CD4-positive, alpha-beta T cell treated with Interleukin-21 for 1 hour (primary cell): ENCODE measurements at places on chromosomes 5 and 9.
A peak's percentile ranks its signal among the peaks of the same experiment; 100 is the strongest.

DNA sequence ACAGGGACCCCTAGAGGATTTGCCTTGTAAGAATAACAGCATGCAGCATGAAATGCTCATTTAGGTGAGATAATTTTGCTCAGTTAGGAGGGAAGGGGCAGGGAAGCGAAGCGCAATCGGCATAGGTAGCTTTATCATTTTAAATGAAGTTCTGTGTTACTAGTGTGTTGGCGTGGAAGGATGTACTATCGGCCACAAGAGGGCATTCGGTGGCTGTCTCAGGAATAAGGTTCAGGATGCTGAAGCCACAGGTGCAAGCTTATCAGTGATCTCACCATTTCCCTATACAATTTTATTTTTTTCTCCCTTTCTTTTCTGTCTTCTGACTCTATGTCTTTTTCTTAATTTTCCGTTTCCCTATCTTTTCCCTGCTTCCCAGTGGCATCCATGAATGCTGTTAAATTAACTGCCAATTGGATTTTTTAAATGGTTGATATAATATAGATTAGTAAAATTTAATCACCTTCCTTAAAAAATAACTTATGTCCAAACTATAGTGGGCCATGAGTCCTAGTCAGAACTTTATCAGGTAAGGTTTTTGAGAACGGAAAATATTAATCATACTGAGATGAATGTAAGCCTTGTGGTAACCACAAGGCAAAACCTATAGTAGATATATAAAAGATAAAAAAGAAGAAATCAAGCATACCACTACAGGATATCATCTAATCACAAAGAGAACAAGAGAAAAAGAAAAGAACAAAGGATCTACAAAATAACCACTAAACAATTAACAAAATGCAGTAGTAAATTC lies 1.2 kb upstream of the INSL6 start:
- DNase-seq = peak; percentile 78

DNA sequence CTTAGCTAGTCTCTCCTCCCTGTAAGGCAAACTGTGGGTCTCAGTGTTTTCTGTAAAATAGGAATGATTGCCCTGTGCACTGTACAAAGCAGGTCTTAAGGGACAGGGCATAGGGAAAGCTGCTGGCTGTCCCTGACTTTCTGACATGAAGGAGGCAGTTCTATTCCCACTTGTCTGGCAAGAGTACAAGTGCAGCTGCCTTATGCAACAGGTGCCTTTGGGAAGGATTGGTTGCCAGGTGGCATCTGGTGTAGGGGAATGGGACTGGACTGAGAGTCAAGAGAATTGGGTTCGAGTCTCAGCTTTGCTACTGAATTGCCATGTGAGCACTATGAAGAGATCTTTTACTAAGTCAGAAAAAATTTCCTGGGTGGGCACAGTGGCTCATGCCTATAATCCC lies 10.0 kb downstream of the BSPRY start:
- DNase-seq = no peak

DNA sequence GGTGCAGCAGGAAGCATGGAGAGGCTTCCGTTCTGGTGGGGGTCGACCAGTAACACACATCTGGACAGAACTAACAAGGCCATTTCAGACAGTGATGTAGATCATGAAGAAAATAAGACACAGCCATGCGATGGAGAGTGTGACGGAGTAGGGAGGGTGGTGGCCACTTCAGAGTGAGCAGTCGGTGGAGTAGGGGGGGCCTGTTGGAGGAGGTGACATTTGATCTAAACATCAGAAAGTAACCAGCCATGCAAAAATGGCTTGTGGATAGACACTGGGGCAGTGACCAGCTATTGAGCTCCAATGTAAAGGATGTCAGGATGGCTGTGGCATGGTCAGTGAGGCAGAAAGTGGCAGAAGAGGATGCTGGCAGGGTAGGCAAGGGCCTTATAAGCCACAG lies 65.9 kb downstream of the PPARGC1B start:
- no peak for DNase-seq

DNA sequence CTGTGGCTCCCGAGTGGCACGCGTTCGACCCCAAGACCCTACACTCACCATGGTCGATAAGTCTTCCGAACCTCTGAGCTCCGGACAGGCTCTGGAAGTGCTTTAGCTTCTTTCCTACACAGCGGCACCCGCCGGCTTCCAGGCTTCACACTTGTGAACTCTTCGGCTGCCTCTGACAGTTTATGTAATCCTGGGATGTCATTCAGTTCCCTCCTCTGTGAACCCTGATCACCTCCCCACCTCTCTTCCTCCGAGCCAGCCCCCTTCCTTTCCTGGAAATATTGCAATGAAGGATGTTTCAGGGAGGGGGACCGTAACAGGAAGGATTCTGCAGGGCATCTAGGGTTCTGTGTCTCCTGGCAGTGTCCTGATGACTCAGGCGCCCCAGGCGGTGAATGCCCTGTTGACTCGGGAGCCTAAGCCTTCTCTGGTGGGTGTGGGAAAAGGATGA lies at the start of gene CD14:
Gene CD14, minus strand, starts transcription at position 155 of the 451 bp plus-strand sequence. Its CDS starts 104 bp downstream, at position 51.
- DNase-seq = no peak

GRCh38 chr9:136013524-136014034 lies 52.4 kb upstream of the UBAC1 start:
- DNase-seq = no peak

GRCh38 chr9:133405508-133406438 lies 12.0 kb downstream of the REXO4 start:
- DNase-seq = no peak

GRCh38 chr5:112649882-112650281 lies 87.8 kb upstream of the APC start:
- no peak for DNase-seq

- no peak for DNase-seq
Measured at GRCh38 chr9:36318212-36318802, 60.1 kb upstream of the GNE start.

GRCh38 chr5:82905986-82906385 lies 171.2 kb downstream of the TMEM167A start:
- no peak for DNase-seq

DNA sequence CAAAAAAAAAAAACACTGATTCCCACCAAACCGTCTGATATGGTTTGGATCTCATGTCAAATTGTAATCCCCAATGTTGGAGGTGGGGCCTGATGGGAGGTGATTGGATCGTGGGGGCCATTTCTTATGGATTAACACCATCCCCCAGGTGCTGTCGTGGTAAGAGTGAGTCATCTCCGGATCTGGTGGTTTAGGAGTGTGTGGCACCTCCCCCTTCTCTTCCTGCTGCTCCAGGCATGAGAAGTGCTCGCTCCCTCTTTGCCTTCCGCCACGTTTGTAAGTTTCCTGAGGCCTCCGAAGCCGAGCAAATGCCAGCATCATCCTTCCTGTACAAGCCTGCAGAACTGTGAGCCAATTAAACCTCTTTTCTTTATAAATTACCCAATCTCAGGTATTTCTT lies 45.2 kb downstream of the HSD17B3 start:
- no peak for DNase-seq

DNA sequence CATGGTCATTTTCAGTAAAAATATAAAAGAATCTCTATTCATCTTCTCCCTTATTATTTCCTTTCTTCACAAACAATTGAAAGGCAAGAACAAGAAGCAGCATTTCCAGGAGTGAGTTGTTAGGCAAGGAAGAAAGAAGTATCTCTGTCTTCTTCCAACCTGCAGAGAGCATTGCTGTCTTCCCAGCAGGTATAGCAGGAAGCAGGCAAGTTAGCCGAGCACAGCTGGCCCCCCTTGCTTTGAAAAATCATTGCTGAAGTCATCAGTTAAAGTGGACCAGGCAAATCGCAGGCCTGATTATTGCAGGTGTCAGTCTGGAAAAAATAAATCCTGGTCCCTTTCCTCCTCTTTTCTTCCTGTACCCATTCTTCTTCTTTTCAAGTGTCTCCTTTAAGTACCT lies 353.1 kb upstream of the BRINP1 start:
- no peak for DNase-seq

DNA sequence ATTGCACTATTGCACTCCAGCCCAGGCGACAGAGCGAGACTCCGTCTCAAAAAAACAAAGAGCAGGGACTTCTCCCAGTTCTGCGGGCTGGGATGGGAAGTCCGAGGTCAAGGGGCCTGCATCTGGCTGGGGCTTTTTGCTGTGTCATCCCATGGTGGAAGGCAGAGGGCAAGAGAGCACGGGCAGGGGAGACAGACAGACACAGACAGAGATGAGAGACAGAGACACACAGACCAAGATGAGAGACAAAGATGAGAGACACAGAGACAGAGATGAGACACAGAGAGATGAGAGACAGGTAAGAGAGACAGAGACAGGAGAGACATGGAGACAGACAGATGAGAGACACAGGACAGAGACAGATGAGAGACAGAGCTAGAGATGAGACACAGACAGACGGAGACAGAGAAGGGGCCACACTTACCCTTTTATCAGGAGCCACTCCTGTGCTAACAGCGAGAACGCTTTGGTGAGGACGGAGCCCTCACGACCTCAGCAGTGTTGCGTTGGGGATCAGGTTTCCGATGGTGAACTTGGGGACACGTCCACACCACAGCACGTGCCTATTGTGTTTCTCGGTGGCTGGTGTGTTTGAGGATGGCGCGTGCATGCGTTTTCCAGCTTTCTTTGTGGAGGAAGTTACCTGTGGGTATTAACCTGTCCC lies 8.9 kb upstream of the TOR4A start:
- DNase-seq = no peak

- no peak for DNase-seq
Measured at GRCh38 chr5:170603578-170604565, 100.1 kb downstream of the KCNIP1 start.

- no peak for DNase-seq
Measured at GRCh38 chr9:78986446-78986845, 585.3 kb upstream of the TLE4 start.

DNA sequence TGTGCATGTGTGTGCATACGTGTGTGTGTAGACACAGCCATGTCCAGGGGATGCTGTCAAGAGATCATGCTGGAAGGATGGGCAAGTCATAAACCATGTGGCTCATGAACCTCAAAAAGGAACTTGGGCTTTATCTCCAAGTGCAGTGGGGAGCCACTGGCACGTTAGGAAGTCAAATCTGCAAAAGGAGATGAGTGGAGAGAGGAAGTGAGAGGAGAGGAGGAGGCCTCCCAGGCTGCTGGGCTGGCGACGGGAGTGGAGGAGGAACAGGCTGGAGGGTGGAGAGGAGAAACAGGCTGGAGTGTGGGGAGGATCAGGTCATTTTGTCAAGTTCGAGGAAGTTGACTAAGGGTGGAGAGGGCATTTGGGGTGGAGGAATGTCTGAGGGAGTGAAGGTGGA lies 29.2 kb upstream of the TIFAB start:
- DNase-seq = no peak

DNA sequence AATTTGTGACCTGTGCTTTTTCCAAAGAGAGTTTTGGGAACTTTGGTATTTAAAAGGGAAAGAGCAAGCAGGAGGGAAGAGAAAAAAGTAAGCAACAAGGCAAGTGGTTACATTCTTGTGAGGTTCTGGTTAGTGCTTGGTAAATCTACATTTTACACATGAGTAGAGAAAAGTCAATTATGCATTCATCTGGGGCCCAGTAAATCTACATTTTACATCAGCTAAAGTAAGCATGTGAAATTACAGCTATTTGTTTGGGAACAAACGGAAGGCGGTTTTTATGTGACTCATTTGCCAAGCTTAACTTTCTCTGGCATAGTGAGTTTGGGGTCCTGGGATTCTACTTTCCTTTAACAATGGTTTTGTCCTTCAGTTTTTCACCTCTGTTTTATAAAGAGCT lies 102.2 kb downstream of the SNX18 start:
- no peak for DNase-seq

- DNase-seq = no peak
Measured at GRCh38 chr5:94159144-94159543, 417.7 kb upstream of the POU5F2 start.

GRCh38 chr5:181189363-181189961 lies 15.5 kb downstream of the TRIM7 start:
- peak; percentile 72 for DNase-seq

DNA sequence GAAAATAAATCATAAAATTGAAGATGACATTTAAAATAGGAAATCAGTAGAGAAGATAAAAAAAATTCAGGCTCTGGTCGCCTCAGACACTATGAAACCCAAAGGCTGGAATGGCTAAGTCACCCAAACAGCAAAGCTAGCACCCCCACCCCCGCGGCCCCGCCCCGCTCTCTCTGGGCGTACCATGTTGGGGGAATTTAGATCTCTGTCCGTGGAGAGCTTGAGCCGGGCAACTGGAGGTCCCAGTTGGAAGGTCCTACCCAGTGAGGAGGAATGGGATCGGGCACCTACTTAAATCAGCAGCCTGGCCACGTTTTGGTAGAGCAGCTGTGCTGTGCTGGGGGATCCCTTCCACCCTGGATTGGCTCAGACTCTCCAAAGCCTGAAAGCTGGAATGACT lies 150.6 kb upstream of the ANKRD55 start:
- no peak for DNase-seq

DNA sequence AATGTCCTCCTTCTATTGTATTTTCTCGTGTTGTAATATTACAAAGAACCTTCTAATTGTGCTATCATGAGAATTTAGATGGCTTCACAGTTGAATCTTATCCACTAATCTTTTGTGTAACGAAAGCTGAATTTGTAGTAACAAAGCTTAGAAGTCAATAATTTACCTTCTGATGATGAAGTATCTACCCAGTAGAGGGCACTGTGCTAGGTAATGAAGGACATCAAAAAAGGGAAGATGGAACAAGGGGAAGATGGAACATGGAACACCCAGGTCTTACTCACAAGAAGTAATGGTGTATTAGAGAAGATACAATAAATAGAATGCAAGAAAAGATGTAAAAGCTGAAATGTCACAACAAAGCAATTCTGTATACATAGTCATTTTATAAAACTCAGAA lies 131.0 kb upstream of the CCNG1 start:
- no peak for DNase-seq

GRCh38 chr9:131639769-131640437 lies 94.6 kb downstream of the PRRT1B start:
- DNase-seq = no peak

GRCh38 chr9:136090768-136091581 lies 4.1 kb downstream of the NACC2 start:
- no peak for DNase-seq

- DNase-seq = no peak
Measured at GRCh38 chr5:177018341-177018740, 4.2 kb upstream of the ZNF346 start.

DNA sequence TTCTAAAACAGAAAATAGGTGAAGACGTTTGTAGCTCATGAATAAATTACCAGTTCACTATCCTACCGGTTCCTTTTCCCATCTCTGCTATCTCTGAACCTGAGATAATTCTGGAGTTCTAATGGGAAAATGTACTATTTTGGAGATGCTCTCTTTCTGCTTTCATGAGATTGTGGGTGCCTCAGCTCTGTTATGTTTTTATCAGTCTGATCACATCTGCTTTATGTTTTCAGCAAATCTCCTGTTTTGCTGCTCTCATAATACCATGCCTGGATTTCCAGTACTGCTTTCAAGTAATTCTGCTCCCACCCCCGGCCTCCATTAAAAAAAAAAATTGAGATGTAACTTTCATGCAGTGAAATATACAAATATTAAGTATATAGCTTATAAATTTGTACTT lies 9.1 kb upstream of the SUSD1 start:
- DNase-seq = no peak

GRCh38 chr5:21802869-21803490 lies 1050.2 kb downstream of the CDH12 start:
- DNase-seq = no peak
